CD14-positive monocyte (primary cell): ENCODE measurements at places on chromosomes 7 and 10.

DNA sequence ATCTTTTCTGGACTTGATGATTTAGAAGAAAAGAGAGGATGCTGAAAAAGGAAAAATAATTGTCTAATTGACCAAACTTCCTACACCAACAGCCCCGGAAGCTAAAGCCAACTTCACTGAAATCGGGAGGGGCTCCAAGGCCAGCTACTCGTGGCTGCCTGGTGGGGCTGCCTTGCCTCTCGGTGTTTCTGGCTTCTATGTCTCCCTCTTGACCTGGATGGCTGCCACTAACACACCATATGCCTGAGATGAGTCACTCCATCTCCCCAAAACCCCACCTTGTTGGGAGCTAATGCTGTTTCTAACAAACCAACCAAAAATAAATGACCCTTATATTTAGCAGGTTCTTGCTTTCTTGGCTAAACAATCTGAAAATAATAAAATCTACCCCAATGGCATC, 87.6 kb upstream of the AFAP1L2 start:
- no peak for DNase-seq

- no peak for DNase-seq
Measured at GRCh38 chr7:55325371-55325792, 39.8 kb upstream of the LANCL2 start.

DNA sequence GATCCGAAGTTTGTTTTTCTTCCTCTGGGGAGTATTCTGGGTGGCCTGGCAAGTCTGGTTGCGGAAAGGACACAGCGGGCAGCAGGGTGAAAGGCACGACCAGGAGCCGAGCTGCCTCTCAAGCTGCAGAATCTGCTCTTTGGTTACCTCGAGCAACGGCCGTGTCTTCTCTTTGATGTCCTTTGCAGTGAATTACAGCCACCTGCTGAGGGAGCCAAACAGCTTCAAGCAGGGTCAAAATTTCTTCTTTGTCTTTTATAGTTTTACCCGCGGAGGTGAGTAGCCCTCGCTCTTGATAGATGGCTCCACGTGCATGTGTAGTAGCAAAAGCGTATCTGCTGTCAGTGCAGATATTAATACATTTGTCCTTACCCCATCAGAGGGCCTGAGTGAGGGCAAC, 177.3 kb upstream of the MBL2 start:
- no peak for DNase-seq

- no peak for DNase-seq
Measured at GRCh38 chr10:76582531-76582930, 1055.1 kb downstream of the KCNMA1 start.

DNA sequence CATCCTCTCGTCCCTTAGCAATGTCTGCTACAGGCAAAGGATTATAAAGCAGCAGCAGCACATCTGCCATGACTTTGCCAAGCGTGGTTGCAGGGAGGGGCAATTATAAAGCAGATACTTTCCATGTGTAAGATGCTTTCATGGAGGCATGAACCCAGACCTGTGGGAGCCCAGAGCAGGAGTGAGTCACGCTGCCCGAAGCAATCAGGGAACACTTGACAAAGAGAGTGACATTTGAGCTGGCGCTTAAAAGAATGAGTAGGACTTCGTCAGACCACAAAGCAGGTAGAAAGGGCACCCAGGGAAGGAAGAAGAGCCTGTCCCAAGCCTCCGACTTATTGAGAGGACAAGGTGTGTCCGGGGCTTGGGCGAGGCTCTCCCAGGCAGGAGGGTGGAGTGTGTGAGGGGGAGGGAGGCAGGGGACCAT, 147.2 kb downstream of the MYOF start:
- DNase-seq, result no peak

DNA sequence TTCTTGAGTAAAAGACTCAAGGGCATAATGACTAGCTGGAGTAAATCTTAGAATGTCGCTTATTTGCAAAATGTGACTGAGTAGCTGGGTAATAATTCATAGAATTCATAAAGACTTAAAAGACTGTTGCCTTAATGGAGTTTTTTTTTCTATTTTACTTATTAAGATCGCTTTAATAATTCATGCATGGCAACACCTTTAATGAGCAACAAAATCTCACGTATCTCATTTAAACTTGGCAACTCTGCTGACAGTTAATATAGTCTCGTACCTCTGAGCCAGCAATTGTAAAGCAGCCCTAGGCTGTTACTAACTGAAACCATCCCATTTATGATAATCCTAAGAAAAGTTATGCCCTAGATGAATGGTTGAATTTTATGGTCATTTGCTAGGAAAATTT, 87.8 kb upstream of the SLC26A5 start:
- DNase-seq, result no peak

DNA sequence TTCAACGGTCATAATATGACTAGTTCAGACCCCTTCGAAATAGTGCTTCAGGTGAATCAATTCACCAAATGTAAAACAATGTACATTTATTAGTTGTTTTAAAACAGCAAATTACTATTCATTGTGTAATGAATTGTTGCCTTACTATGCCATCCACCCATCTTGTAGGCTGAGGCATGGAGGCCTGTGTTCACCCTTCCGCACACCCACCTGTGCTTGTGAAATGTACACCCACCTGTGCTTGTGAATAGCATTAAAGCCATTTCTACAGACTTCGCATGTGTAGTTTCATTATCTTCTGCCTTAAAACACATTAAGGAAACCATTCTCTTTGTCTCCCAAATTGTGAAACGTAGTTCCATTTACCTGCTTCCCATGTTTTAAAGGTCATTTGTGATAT, 16.8 kb downstream of the CLRN3 start:
- no peak for DNase-seq

DNA sequence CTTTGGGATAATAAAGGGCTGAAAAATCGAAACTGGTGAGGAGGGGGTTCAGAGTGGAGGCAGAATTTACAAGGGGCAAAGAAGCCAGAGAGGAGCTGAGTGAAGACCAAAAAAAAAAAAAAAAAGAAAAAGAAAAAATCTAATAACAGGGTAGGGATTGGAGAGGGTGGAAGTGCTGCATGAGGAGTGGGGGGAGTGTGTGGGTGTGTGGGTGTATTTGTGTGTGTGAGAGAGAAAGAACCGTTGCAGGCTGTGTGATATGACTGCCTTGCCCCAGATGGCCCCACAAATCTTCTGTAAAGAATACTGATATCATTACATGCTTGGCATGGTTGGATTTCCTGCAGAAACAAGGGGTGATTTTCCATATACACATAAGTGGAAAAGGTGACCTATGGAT, 207.8 kb upstream of the IMMP2L start:
- DNase-seq, result no peak
